Activated CD4-positive, alpha-beta T cell treated with anti-CD3 and anti-CD28 coated beads, Interleukin-2, amount 10 ng/mL, durations not matched to agents 7 days and 5 days (primary cell): ENCODE measurements at places on chromosomes 12 and 14. TPM values are rescaled to one million over a fixed set of nuclear protein-coding genes. Genes with fewer than 3 reads are reported as not detected.
A peak's percentile ranks its signal among the peaks of the same experiment; 100 is the strongest.

DNA sequence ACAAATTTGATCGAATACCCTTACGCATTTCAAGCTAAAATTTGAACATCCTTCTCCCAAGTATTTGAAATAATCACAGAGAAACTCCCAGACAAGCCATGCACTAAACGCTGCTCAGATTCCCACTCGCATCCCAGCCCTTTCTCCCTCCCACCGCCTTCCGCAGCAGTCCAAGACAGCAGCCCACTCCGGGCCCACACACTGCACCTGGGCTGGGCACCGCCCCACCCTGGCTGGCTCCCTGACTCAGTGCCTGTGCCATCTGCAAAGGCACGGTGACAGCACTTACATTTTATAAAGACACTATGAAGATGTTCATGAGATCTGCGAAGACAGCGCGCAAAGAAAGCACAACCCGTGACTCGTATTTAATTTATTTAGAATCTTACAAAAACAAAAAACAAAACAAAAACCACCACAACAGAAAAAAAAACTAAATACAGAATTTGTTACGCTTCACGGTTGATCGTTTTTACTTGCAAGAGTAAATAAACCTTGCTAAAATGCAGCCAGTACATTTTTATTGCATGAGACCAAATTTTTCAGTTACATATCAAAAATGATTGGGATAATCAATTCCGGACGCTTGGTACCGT, 17.2 kb upstream of the CDK2AP1 start:
- no peak for DNase-seq

DNA sequence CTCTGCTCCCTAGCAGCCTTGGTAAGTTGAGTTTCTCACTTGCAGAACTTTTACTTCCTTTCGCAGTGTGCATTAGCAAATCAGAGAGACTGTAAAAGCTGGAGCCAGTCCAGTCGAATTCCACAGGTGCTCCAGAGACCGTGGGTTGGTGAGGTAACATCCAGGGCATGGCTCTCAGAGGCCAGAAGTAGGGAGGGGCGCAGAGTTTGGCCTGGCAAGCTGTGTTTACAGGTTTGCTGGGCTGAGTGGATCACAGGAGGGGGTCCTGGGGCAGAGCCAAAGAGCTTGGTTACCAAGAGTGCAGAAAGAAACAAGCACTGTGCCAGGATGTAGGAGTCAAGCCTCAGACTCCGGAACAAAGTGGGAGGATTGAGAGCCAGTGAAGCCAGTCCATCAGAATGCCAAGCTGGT, 10.2 kb upstream of the BHLHE41 start:
- DNase-seq = no peak

- DNase-seq = no peak
Measured at GRCh38 chr14:88386256-88386794, 868 bp downstream of the SPATA7 start.

DNA sequence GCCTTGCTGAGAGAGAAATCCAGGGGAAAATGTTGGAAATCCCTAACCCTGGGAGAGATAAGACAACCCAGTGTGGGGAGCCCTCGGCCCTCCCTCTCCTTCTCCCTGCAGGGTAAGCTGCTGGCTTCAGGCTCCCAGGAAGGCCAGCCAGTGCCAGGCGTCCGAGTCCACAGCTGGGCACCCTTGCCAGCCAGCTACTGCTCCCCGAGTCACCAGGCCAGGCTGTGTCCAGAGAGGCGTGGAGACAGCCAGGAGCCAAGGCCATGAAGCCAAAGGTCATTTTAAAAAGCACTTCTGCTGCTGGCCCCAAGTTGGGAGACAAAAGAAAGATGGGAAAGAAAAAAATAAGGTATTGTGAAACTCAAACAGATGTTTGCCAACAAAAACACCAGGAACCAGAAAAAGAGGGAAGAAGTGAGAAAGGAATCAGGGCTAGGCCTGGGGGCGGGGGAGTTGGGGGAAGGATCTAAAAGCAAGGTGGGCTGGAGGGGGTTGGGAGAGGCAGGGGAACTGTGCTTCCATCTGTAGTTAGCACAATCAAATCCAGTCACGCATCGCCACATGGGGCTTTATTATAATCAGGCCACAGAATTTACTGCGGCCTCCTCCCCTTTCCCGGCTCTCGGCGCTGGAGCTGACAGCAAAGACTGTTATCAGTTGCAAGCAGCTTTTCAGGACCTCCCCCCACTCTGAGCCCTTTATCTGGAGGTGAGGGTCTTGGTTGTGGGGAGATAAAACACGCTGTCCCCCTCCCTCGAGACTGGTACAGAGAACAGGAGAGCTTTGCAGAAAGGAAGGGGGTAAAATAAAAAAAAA, 33.5 kb downstream of the RBM19 start:
- no peak for DNase-seq

DNA sequence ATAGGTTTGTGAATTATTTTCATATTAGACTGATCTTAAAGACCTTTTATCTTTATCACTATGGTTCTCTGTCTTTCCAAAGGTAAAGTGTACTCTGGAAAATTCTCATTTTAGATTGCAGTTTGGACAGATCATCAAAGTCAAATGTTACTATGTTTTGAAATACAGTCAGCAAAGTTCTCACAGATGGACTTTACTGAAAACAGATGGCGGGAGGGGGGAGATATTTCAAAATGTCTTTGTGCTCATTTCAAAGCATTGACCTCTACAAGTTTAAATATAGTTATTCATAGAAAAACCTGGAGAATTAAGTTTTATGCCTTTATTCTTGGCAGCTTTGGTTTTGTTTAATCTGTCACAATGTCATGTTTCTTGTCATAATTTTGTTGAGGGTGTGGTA, 51.8 kb upstream of the LRTM2 start:
- no peak for DNase-seq

- no peak for DNase-seq
Measured at GRCh38 chr12:104309446-104309993, 6.0 kb downstream of the EID3 start.

DNA sequence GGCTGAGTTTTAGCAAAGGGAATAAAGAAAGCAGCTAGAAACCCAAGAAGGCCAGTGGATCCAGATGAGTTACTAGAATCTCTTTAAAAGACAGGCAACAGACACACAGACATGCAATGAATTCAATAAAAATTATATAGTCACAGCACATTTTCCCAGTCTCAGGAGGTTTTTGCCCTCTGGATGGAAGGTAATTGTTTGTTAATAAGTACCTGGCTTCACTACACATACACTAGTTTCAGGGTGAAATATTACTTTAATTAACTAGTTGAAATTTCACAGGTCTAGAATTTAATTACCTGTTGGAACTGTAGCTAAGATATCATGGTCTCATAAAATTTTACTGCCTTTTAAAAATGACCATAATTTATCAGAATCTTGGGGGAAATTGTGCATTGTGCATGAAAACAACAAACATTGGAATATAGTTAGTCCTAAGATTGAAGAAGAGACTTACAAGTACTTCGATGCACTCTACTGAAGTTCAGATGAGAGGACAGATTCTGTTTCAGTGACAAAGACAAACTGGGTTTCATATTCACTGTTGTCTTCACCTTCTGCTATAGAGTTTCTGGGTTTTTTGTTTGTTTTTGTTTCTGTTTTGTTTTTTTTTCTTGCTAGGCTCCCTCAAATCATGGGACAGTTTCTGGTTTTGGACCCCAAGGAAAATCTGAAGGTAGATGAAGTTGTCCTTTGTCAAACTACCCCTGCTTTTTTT, 277.0 kb upstream of the GARIN6 start:
- DNase-seq = no peak

DNA sequence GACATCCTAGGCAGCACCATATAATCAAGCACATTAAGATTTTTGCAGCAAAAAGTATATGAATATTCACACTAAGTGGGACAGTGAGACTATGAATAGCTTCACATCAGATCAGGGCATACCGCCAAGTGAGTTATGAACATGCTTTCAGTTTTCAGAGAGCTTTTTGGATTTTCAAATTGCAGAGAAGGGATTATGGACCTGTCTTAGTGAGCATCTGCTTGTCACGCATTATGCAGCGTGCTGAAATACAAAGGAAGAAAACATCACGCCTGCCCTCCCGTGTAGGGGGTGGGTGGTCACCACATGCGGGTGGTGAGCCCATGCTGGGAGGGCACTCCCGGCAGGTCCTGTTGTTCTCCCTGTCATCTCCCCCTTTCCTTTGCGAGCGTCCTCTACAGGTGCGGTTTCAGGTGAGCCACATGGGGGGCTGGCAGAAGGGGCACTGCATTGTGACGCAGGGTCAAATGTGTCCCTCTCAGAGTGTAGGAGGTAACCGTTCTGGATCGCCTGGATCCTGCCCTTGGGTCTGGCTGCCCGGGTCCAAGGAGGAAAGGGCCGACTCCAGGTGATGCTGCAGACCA, 42.6 kb downstream of the TRAF3 start:
- no peak for DNase-seq

GRCh38 chr12:104828015-104828414, 130.1 kb downstream of the SLC41A2 start:
- DNase-seq = no peak

DNA sequence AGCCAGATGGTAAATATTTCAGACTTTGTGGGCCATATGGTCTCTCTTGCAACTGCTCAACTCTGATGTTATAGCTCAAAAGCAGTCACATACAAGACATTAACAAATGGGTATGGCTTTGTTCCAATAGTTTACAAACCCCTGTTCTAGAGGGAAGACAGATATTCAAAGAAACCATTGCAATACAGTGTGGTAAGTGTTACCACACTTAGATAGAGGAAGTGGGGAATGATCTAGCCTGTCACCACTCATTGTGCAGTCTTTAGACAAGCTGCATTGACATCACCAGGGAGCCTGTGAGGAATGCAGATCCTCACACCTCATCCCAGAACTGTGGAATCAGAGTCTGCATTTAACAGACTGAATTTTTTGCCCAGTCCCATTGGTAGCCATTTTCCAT, 80.0 kb upstream of the RGS6 start:
- no peak for DNase-seq

DNA sequence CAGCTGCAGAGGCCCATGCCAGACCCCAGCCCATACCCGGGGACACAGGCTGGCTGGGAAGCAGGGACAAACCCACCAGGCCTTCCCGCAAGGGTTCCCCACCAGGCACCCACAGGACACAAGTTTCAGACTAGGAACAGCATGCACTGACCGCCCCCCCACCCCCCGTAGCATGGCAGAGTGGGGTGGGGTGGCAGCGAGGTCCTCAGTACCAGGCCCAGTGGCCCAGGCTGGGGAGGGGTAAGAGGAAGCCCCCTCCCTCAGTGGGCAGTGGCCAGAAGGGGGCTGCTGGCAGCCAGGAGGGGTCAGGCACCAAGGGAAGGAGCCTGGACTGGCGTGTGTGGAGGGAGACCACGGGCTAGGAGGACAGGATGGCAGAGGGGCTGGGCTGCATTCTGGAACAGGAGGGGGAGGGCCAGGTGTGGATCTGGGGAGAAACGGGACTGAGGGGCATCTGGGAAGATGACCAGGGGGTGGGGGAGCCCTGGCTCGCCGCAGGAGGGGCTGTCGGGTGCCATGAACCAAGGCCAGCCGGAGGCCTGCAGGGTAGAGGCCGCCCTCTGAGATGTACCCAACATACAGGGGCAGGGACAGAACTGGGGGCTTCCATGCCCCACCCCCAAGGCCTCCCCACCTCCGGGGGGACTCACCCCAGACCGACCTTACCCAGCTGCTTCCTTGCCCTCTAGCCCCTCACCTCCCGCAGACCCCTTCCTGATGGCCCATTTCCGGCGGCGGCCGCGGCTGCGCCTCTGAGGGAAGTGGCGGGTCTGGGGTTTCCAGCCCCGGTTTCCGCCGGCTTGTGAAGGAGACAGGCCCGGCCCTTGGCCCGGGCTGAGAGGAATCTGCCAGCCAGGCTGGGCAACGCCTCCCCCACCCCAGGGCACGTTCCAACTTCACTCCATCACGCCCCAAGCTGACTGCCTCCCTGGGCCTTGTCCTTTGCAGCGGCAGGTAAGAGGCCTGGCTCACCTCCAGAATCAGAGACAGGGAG, 5.6 kb upstream of the JAG2 start:
- peak; percentile 52 for DNase-seq

GRCh38 chr14:94049625-94050023, 23.5 kb downstream of the OTUB2 start:
- no peak for DNase-seq

- DNase-seq = no peak
Measured at GRCh38 chr14:101838476-101838875, 77.0 kb downstream of the PPP2R5C start.

DNA sequence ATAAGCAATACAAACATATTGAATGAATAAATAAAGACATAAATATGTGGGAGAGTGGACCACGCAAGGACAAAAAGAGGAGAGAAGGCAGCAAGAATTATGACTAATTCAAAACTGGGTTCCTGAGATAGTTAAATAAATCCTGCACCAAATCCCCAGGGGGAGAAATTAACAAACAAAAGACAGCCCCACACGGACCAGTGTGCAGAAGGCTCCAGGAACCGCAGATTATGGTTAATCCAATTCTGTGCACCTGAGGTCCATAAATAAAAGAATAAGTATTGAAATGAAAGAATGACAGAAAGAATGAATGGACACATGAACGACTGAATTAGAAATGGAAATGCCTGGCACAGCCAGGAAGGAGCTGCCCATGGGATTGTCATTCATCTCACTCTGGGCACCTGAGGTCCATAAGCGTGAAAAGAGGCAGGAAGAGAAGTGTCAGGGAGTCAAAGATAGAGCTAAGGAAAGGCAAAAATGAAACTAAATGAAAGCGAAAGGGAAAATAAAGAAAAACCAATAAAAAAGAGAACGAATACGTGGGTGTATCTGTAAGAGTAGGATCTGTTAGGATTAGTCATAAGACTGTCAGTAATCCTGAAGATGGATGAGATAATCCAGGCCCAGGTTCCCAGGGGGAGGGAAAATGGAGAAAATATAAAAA, 23.3 kb downstream of the MEG3 start:
- DNase-seq = no peak

DNA sequence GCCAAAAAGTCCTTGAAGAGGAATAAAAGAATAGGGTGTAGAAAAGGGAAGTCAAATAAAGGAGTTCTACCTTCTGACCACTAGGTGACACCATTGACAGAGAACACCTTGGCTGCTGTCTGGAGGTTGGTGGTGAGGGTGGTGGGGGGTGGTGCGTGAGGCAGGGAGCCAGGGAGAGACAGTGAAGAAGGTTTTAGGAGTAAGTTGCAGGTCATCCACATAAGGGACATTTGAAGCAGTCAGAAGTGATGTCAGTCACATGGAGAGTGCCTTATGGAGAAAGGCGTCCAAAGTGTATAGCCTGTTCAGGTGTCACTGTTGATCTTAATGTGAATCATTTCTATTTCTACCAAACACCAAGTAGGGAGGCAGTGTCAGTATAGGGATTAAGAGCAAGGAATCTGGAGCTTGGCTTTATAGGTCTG, 279.3 kb upstream of the DDHD1 start:
- DNase-seq = peak; percentile 9

- DNase-seq = no peak
Measured at GRCh38 chr14:91125271-91125660, 11.4 kb downstream of the DGLUCY start.

DNA sequence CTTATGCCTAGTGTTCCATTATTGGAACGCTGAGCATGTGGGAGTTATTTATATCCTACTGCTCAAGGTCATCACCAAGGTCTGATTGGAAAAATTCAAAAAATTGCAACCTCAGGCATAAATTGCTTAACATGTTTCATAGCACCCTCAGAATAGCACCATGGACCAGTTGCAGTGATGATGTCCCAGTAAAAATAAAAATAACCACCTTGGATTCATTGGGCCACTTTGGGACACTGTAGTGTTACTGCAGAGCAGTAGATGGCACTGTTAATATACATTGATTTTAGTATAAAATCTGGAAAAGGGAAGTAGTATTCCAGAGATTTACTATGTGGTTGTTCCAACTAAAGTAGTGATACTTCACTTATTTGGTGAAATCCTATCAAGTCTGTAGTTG, 31.0 kb upstream of the PTCSC3 start:
- DNase-seq = no peak

The SLC6A12 gene
- total RNA-seq = not detected

The SRSF9 gene
- 145 TPM for total RNA-seq

The ARHGDIB gene
- total RNA-seq = 1,588 TPM

The GYS2 gene
- not detected for total RNA-seq

The RFLNA gene
- total RNA-seq = not detected

The SSTR1 gene
- total RNA-seq = not detected

The PAX9 gene
- total RNA-seq = not detected
